ENCODE measurements at places on chromosomes 2 and 18.
A peak's percentile ranks its signal among the peaks of the same experiment; 100 is the strongest.

- no peak for DNase-seq
Observed at GRCh38 chr2:173043476-173043875, 32.2 kb upstream of the MAP3K20 start.

- DNase-seq, result no peak
Observed at GRCh38 chr2:173705656-173706055, 259.5 kb downstream of the SP3 start.

DNA sequence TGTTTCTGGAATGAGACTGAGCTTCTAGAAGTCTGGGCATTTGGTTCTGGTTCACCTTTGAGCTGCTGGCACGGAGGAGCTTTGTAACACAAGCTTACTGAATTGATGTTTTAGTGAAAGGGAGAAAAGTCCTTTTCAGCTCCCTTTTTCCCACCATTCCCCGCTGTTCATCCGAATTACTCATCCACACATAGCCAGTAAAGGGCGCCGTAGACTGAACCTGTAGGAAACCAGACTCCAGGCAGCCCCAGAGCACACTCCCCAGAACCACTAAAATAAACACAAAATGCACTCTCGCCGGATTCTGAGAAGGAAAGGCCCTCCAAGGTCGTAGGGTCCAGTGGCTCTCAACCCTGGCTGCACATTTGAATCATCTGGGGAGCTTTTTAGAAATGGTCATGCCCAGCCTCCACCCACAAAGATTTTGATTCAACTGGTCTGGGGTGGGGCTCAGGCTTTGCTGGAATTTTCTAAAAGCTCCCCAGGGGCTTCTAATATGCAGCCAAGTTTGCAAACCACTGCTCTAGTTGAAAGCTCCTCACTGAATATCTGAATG is 29.6 kb downstream of the TCF7L1 start:
- DNase-seq, result no peak

DNA sequence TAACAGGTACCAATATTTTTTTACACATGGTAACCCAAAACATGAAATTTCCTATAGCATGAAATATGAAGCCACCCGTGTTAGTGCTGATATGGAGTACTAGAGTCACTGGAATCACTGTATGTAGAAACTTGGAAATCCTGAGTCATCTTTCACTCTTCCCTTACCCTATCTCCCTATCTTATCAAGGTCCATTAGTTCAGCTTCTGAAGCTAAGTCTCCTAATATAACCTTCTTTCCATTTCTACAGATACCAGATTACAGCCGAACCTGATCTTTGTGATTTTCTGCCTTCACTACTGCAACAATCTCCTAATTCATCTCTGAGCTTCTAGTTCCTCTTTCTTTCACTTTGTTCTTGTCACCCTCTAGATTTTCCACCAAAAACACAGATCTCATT is 59.0 kb downstream of the SEPTIN10 start:
- DNase-seq, result no peak

- DNase-seq, result no peak
Observed at GRCh38 chr2:113686537-113686936, 59.5 kb downstream of the RABL2A start.

DNA sequence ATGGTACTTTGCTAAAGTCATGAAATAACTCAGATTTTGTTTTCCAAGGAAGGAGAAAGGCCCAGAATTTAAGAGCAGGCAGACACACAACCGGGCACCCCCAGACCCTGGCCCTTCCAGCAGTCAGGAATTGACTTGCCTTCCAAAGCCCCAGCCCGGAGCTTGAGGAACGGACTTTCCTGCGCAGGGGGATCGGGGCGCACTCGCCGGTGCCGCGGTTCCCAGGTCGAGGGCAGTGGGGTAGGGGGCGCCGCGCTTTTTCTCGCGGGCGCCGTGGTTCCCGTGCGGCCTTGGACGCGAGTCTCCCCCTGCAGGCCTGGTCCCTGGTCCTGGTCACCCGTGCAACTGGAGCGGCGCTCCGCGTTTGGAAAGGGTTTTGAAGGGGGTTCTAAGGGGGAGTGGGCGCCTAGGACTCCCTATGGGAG is 1.2 kb downstream of the ZNF236 start:
- peak; percentile 29 for DNase-seq

DNA sequence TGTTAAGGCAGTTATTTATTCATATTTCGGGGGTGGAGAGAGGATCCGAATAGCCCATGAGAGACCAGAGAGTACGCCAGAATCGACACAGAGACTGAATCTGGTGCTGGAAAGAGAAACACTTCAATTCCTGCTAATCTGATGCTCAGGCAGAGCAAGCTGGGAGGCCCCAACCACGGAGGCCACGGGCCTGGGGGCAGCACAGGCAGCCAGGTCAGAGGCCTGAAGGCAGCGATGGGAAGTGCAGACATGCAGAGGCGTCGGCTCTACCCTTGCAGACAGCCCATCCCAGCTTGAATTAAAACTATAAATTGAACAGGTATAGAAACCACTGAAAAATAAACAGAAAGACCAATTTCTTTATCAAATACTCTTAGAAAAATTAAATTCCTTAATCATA is 50.6 kb downstream of the PXDN start:
- no peak for DNase-seq

GRCh38 chr2:207315131-207315530 is 149.4 kb upstream of the KLF7 start:
- DNase-seq, result no peak
